ENCODE measurements at places on chromosomes 1 and 21.

GRCh38 chr1:164949771-164950471, 390.9 kb downstream of the PBX1 start:
- no peak for DNase-seq

DNA sequence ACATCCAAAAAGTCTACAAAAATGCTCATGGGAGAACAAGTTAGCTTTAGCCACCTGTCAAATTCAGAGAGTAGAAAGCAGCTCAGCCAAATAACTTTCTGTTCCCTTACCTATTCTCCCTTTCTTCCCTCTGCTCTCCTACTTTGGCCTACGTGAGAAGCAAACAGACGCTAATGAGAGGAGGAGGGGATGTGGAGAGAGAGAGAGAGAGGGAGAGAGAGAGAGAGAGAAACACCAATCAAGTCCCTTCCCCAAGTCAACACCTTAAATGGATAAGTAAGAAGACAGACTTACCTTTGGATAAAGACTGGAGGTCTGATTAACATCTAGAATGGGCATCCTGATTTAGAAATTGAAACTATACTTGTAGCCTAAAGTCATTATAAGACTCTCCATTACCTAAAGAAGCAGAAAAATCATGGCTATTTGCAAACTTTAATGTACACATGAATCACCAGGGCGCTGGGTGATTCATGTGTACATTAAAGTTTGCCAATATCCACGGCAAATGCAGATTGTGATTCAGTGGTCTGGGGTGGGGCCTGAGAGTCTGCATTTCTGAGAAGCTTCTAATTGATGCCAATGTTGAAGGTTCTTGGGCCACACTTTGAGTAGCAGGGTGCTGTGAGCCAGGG, 13.1 kb upstream of the DUSP12 start:
- DNase-seq = no peak

- peak; percentile 47 for DNase-seq
Measured at GRCh38 chr1:51997974-51998382, 7.5 kb upstream of the RAB3B start.

DNA sequence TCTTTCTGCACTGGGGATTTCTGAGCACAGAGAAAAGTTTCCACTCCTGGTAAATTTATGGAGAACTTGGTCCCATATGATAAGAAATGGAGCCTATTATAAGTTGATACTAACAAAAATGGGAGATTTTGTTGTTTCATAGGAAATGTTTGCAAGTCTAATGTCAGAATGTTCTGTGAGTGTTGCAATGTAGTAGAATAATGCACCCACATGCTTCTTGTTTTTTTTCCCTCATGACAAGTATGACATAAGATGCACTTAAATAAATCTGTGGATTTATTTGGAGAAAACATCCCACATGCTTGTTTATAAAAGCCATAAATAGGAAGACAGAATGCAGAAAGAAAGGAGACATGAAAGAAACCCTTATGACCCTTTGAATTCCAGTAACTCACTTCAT, 50.8 kb upstream of the KCNJ6 start:
- DNase-seq = no peak

GRCh38 chr21:43021191-43021590, 46.8 kb downstream of the PKNOX1 start:
- DNase-seq = no peak

GRCh38 chr1:60069691-60070090, 3.9 kb downstream of the C1orf87 start:
- DNase-seq = no peak

All from NCI-H524 (cell line).